AG09309 (cell line): ENCODE measurements at places on chromosomes 11 and 22.

GRCh38 chr22:25081409-25081824, 118.2 kb upstream of the CRYBB3 start:
- no peak for DNase-seq

DNA sequence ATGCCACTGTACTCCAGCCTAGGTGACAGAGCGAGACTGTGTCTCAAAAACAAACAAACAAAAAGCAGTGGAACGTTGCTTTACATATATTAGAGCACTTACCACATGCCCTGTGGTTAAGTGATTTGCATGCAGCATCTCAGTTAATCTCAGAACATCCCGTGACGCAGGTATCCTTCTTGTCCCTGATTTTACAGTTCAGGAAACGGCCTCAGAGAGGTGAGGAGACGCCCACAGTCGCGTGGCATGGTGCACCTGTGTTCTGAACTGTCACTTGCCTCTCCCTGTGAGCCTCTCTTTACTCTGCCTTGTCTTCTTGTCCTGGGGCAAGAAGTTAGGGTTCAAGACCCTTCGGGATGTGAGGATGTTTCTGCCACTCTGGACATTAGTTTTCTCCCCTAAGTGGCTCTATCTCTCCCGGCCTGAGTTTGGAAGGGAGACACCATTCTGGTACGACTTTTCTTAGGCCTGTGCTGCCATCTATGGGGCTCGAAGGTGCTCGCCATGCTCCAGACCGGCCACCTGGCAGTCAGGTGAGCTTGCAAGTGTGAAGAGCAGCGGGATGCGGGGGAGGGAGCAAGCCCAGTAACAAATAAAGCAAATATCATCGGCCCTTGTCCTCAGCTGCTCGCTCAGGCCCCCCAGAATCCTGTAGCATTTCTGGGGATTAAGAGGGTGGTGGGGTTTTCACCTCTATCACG, 25.6 kb downstream of the YWHAH start:
- DNase-seq: no peak

DNA sequence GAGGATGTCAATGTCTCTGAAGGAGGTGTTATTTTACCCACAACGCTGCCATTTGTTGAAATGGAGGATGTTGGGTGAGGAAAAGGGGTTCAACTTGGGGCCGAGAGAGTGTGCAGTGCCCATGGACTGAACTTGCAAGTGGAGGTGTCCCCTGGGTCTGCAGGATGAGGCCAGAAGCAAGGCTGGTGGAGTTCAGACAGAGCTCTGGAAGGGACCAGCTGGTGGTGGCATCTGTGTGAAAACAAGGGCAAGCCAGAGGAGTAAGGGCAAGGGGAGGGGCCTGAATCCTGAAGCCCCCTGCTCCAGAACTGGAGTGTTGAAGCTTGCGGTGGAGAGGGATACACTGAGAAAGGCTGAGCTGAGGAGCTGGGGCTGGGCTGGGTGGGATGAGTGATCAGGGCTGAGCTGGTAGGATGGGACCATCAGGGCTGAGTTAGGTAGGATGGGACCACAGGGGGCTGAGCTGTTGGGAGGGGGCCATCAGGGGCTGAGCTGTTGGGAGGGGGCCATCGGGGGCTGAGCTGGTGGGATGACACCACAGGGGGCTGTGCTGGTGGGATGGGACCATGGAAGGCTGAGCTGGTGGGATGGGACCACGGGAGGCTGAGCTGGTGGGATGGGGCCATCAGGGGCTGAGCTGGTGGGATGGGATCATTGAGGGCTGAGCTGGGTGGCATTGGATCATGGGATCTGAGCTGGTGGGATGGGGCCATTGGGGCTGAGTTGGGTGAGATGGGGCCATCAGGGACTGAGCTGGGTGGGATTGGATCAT, 13.4 kb upstream of the CTSD start:
- no peak for DNase-seq

- no peak for DNase-seq
These were observed 73.1 kb upstream of the KIRREL3 start for GRCh38 chr11:127073621-127074020.

DNA sequence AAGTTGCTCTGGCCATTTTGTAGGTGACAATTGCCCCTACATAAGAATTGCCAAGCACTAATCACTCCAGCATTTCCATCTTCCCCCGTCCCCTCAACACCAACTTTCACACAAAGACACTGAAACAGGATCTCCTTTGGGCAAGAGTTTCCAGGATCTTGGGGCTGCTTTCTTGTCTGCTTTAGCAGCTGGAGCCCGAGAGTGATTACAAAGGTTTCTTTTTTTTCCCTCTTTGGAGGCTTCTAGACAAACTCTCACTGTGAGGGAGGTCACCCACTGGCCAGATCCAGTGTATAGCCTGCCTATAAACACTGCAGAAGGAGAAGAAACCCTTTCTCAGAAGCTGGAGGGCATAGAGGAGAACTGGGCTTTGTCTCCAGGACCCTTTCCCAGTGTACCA, 92.5 kb downstream of the APIP start:
- DNase-seq: no peak

GRCh38 chr11:35794850-35795249, 132.3 kb downstream of the TRIM44 start:
- no peak for DNase-seq

GRCh38 chr11:110850846-110851245, 138.6 kb upstream of the ARHGAP20 start:
- no peak for DNase-seq
